Activated CD4-positive, alpha-beta T cell treated with anti-CD3 and anti-CD28 coated beads, Interleukin-2, amount 50 U/mL, for 24 hours (primary cell): ENCODE measurements at places on chromosomes 5 and 9.

GRCh38 chr9:133998915-133999595, 6.9 kb upstream of the VAV2 start:
- DNase-seq = no peak

DNA sequence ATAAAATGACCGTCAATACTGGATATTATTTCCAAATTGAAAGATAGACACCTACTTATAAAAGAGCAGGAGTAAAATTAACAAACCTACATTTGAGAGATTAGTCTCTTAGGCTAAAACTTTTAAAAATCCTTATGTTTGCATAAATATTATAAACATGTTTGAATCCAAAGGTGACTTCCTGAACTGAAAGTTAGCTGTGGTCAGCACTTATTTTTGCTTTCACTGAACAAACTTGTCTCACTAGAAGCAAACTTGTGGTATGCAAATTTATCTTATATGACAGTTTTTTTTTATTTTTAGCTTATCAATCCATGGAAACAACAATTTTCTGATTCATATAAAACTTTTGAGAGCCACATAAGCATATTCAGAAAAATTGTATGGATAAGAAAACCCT, 502.6 kb upstream of the COX7C start:
- no peak for DNase-seq

DNA sequence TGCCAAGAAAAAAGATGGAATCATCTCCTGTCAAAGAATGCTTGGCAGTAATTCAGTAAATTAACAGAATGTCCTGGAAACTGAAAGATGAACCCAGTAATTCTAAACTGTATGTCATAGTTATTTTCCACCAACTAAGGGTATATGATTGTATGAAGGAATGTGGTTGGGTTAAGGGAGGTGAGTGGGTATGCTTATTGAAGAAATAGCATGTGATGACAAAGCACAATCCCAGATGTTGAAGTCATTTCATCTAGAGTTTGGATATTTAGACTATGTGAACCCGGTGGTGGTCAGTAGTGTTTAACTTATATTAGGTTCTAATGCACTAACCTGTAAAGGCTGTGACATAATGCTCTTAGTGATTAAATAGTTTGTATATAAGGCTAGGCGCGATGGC, 87.3 kb downstream of the CDKN2A start:
- no peak for DNase-seq

- no peak for DNase-seq
Measured at GRCh38 chr9:17462869-17463464, 115.9 kb upstream of the SH3GL2 start.

GRCh38 chr9:116693233-116693731, 6.2 kb downstream of the TRIM32 start:
- no peak for DNase-seq

- no peak for DNase-seq
Measured at GRCh38 chr5:123439709-123440108, 16.5 kb upstream of the CEP120 start.

DNA sequence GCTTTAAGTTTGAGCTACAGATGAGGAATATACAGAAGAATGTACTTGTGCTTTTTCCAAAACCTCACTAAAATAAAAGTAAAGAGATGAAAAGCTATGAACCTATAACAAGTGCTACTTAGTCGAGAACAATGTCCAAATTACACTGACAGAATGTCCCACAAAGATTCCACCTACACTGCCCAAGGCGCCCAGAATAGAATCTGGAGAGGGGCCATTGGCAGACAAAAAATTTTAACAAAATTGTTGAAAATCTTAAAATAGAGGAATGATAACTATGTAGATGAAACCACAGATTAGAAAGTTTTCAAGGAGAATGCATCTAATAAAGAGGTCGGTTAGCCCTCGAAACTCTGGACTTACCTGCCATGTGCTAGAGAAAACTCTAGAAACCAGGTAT, 235.3 kb downstream of the CETN3 start:
- no peak for DNase-seq

DNA sequence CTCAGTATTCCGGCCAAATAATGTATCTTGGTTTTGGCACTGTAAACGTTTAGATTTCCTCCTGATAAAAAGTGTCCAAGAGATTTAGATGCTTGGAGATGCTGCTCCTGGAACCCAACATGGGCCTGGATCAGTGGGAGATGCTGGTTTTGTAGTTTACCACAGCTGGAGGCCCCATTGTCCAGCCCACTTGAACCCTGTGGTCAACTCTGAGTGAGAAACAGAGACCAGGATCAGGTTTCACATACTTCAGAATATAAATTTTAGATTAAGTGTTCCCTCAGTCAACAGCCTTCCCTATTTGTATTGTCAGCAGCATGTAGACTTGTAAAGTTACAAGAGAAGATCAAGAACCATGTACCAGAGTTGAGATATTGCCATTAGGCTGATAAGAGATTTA, 144.7 kb upstream of the C9orf72 start:
- DNase-seq = no peak

GRCh38 chr5:32935283-32935682, 224.2 kb downstream of the NPR3 start:
- no peak for DNase-seq

DNA sequence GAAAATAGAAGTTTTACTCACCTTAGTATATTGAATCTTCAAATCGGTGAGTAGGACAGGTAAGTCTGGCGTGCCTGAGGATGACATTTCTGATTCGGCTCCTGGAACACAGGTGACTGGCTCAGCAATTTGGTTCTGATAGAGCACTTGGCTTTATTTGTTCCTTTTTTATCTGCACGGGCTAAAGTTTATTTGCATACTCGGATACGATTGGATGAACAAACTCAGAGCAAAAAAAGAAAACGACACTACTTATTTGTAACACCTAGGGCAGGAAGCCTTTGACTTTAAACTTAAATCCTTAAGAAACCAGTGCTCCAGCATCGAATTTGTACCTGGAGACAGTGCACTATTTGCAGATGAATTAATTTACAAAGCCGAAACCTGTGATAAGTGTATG, at the start of gene ALDH1A1:
TSS of gene ALDH1A1 (minus strand) at position 140 of the 400 bp plus-strand sequence. CDS start at position 87, 53 bp downstream.
- DNase-seq = no peak

DNA sequence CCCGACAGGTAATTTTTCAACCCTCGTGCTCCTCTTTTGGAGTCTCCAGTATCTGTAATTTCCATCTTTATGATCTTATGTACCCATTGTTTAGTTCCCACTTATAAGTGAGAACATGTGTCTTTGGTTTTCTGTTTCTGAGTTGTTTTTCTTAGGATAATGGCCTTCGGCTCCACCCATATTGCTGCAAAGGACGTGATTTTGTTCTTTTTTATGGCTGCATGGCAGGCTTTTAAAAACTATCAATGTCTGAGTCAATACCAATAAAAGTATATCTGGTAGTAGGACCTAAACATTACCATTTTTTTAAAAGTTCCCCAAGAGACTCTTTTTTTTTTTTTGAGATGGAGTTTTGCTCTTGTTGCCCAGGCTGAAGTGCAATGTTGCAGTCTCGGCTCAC, 3.9 kb upstream of the SLC26A2 start:
- no peak for DNase-seq

GRCh38 chr9:74551266-74551665, 54.1 kb downstream of the RORB start:
- no peak for DNase-seq

DNA sequence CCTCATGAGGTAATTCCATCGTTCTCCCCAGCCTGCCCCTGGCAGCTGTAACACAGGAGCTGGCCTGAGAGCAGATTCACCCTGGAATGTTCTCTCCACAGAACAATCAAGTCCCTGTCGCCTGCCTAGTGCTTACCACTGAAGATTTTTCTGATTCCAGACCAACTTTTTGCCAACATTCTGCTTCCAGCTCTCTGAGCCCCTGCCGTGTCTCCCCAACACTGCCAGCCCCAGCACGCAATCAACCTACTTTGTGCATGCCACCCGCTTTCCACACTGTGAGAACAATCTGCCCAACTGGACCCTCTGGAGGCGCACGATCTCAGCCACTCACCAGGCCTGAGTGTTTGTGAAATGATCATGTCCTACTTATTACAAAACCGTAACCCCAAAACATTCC, 62.6 kb downstream of the PSMB7 start:
- no peak for DNase-seq

GRCh38 chr9:127053057-127053821, 69.2 kb downstream of the ANGPTL2 start:
- no peak for DNase-seq

GRCh38 chr5:138458856-138459255, 6.4 kb upstream of the EGR1 start:
- no peak for DNase-seq

- no peak for DNase-seq
Measured at GRCh38 chr5:20360263-20360662, 372.3 kb upstream of the CDH18 start.

DNA sequence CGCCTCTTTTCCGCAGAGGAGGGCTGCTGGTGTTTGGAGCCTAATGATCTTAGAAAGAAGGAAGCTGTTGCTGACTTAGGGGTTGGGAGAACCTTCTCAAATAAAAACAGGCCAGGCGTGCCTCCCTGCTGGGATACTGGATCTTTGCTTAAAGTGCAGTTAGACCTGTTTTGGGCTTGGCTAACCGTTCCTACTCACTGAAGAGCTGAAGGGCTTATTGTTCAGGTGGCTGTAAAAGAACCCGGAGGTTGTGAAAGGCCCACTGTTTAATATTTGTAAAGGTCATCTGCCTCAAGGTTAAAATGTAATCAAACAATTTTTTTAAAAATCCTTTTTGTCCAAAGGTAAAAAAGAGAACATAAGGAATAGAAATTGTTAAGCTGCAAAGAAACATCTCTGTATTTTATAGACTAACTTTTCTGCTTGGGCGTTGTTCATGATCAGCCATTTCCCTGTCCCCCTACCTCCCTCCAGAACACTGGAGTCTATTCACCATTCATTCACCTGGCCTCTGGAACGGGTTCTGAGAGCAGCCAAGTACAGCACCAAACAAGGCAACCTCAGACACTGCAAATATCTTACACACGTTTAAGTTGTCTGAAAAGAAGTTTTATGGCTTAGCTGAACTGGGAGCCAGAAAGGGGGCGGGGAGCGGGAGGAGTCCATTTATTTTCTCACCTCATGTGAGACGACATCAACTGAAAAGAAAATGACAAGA, 18.6 kb upstream of the MTMR12 start:
- no peak for DNase-seq

DNA sequence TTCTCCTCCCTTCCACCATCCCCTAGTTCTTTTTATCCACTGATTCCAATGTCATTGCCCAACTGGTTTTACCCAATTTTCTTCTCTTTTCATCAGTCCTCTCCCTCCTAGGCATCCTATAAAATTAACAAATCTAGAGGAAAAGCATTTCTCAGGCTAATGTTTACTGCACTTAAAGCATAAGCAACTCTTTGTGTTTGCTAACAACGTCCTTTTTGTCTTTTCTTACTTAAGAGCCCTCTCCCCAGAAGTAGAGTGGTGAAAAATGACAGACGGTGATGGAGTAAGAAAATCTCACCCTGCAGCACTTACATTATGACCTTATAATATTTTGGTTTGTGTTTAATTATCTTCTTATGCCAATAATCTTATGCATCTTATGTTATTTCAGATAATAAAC, 1.6 kb upstream of the SPATA9 start:
- no peak for DNase-seq

- no peak for DNase-seq
Measured at GRCh38 chr9:93319992-93320500, 131.4 kb upstream of the FAM120A start.

DNA sequence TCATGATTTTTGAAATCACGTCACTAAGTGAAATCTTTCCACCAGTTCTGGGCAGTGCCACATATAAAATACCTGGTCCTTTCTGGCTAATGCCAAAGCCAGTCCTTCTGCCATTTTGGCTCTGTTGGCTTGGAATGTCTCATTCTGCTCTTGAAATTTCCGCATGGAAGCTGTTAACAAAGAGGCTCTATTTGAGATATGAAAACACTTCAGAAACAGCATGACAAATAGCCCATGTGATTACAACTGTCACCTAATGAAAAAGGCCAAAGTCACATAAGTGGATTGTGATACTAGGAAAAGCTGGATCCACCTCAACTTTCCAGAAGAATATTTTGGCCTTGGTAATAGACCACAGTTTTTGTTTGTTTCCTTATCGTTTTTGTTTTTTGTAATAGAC, 12.8 kb downstream of the GOLGA1 start:
- DNase-seq = no peak

DNA sequence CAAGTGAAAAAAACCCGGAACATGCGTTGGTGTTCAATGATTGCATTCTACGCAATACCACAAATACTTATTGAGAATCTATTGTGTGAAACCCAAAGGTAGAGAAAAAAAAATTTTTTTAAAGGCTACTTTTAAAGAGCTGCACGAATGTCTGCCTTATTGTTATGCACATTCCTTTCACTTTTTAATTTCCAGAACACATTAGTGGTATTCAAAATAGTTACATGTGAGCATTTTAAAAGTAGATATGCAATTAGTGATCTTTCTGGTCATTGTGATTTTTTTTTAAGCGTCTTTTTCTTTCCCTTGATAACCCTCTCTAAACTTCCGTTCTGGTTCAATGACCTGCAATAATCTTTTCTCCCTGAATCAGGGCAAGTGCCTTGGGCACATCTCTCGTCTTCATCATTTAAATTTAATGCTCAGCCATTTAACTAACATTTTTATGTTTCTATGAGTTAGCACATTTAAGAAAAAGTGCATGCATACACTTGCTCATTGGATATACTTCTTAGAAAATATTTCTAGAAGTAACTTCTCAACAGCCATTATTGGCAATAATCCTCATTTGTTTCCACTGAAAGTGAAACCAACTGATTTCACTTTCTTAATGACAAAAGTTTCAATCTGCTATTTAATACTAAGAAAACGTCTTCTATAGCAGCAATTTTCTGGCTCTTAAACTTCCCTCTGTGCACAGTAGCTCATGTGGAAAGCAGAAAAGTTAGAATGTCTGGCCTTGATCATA, 80.3 kb downstream of the CDH6 start:
- no peak for DNase-seq

GRCh38 chr9:137255448-137256114, 454 bp downstream of the NELFB start:
- DNase-seq = no peak

GRCh38 chr9:35937227-35937626, 20.7 kb downstream of the OR2S2 start:
- no peak for DNase-seq

GRCh38 chr5:131264451-131265099, 722 bp downstream of the CDC42SE2 start:
- no peak for DNase-seq

GRCh38 chr5:14263699-14264098, 120.6 kb downstream of the TRIO start:
- no peak for DNase-seq

DNA sequence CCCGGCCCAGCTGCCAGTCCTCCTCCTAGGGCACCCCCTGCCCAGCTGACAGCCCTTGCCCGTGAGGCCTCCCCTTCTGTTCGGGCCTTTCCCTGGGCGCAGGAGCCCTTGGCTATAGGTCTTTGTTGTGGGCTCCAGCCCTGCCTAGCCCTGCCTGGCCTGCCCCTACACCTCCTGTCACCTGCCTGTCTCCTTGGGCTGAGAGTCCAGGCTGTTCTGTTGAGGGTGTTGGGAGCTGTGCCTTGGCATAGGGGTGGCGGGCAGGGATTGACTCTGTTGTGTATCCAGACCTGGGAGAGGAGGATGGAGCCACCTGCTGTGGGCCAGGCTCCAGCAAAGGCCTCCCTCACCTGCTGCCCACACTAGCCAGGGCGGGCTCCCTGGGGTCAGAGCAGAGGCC, 11.6 kb downstream of the FCN2 start:
- DNase-seq = no peak

- DNase-seq = no peak
Measured at GRCh38 chr9:92962303-92962649, 15.0 kb downstream of the FGD3 start.

GRCh38 chr5:136205941-136206340, 13.0 kb upstream of the SMIM32 start:
- DNase-seq = no peak
